ENCODE measurements at places on chromosomes 12 and 14.

DNA sequence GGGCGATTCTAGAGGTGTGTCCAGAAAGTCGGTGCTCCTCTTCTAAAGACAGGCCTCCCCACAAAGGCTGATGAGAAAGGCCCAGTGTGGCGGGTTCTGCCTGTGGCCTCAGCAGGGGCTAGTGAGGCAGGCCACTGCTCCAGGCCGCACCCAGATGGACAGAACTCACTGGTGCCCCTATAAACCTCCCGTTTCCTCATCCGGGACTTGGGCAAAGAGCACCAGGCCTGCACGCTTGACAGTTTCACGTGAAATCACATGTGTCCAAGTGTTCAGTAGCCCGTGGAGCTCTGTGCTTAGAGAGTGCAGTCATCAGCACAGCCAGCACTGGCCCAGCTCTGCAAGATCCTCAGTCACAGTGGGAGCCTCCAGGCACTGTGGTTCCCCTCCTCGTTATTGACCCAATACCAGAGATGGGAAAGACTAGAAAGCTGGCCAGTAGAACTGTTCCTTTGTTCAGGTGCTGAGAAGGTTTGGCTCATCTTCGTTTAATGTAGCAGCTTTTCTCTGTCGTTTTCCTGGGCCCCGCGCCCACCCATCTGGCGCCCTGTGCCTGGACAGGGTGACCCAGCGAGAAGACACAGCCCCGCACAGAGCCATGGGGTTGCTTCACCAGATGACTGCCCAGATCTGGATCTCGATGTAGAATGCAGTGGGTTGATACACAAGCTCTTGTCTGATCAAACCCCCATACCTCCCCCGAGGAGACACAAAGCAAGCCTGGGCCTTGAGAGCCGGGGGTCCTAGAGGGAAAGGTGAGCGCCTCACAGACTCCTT lies 26.3 kb downstream of the IL31 start:
- no peak for DNase-seq

DNA sequence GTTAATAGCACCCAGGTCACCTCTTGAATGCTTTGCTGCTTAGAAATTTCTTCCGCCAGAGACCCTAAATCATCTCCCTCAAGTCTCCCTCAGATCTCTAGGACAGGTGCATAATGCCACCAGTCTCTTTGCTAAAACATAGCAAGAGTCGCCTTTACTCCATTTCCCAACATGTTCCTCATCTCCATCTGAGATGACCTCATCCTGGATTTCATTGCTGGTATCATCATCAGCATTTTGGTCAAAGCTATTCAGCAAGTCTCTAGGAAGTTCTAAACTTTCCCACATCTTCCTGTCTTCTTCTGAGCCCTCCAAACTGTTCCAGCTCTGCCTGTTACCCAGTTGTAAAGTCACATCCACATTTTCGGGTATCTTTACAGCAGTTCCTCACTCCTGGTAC lies 41.0 kb downstream of the KTN1 start:
- DNase-seq, result no peak

DNA sequence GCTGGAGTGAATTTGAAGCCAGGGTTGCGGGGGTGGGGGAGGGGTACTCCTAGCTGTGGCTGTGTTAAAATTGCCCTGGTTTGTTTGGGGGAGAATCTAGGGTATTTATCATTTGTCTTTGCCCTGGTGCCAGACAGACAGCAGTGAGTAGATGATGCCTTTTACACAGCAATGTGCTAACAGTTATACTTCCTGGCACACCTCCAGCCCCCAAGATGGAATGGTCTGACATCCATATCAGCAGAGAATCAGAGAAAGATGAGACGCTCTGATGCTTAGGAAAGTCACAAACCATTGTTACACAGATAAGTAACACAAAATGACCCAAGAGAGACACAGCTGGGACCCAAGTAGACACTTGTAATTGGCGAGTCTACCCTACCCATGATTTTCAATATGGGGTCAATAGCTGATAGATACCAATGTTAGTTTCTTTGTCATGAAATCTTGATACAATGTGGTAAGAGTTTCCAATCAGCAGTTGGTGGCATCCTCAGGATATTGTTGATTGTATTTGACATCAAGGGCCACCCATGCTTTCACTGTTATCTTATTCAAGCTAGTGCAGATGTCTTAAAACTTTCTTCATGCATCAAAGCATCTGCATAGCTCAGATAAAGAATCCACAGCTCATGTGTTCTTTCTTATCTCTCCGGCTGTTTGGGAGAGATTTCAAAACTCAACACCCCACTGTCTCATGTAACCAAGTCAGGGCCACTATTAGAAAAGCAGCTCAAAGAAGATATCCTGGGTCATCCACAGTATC lies 2.6 kb upstream of the PRKAB1 start:
- no peak for DNase-seq

- DNase-seq, result no peak
These were observed 363.8 kb upstream of the TMEM132C start for GRCh38 chr12:127903146-127903545.

GRCh38 chr14:53692885-53693284 lies 263.7 kb downstream of the BMP4 start:
- DNase-seq, result no peak

DNA sequence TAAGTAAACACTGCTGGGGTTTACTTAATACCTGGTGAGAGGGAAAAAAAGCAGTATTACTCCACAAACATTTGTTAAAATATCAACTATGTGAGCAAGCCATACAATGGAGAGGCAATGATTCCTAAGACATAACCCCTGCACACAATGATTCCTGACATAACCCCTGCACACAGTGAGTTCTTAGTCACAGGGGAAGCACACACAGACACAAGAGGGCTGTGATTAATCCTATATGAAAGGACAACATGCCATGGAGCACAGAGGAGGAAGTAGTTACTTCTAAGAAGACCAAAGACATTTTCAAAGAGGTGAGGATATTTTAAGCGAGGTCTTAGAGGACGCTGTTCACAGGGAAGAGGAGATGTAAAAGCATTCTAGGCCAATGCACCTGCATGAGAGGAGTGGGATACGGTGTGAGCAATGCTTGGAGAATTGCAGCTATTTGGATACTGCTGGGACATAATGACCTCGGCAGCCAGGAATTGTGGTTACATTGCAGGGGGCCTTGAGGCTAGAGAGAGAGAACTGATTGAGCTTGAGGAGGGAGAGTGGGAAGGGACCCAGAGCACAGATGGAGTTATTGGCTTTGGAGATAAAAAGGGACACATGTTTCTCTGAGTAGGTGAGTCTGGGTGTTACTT lies 211.9 kb downstream of the APAF1 start:
- DNase-seq, result no peak

DNA sequence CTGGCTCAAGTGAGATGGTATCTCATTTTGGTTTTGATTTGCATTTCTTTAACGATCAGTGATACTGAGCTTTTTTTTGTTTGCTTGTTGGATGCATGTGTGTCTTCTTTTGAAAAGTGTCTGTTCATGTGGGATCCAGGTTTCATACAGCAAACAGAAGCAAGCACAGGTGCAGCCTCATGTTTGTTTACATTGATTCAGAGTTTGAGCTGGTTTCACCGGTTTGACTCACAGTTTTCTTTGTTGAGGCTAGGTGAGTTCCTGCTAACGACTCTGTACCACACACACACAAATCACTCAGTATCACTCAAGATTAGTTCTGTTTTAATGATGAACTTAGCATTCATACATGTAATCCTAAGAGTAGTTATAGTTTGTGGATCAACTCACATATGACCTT lies 3.7 kb downstream of the OR10G2 start:
- no peak for DNase-seq
